CD4-positive, alpha-beta T cell treated with Interleukin-17A for 1 hour (primary cell): ENCODE measurements at places on chromosomes 6 and 20.
A peak's percentile ranks its signal among the peaks of the same experiment; 100 is the strongest.

- no peak for DNase-seq
These were observed 132.1 kb upstream of the ZNF184 start for GRCh38 chr6:27604986-27605385.

- DNase-seq, result no peak
These were observed 15.6 kb downstream of the SPATA2 start for GRCh38 chr20:49899541-49900383.

- DNase-seq, result no peak
These were observed 2.2 kb downstream of the PSORS1C1 start for GRCh38 chr6:31116661-31117385.

DNA sequence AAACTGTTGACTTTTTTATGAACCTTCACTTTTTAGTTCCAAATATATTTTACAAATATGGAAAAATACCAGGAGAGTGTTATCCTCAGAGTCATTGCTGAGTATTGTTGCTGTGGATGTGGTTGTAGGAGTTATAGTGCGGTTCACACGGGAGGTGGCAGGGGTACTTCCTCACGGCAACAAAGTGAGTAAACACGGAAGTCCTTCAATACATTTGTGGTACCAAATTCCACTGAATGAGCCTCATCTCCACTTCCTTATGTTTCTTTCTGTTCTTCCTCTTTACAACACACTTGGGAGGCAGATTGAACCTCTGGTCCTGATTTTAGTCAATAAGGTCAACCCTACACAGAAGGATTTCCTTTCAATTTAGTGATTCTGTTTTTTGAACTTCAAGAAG is 371.8 kb downstream of the BTBD3 start:
- DNase-seq, result no peak

GRCh38 chr20:56872620-56873458 is 243.7 kb downstream of the TFAP2C start:
- no peak for DNase-seq

GRCh38 chr6:146286961-146287360 is 256.7 kb upstream of the RAB32 start:
- DNase-seq, result no peak

DNA sequence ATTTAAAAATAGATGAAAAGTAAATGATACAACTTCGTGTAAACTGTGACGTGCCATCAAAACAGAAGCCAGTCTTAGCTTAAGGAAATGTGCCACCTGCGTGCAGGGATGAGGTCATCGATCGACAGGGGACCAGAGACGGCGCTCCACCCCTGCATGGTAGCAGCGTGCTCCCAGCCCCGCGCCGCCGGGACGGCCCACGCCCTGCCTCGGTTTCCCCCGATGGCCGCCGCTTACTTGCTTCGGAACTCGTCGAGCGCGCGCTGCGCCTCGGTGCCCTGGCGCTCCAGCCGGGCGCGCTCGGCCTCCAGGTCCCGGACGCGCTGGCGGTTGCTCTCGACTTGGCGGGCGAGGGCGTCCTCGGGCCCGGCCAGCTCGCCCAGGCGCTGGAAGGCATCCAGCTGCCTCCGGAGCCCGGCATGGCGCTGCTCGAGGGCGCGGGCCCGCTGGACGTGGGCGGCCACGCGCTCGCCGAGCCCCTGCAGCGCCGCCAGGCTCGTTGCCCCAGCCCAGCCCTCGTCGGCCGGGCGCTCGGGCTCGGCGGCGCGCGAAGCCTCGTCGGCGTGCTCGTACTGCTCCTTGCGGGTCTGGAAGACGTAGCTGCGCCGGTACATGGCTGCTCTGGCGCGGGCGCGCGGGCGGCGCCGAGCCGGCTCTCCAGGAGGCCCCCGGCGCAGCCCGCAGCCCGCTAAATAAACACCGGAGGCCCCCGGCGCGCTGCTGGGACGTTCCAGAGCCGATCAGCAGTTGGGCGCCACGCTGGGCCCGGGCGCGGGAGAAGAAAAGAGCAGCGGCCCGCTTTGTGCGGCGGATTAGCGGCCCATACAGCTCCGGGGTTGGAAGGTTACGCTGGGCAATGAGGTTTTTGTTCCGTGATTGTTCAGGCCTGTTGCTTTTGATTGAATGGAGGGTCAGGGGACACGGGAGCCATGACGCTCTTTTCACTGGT is at the start of gene BFSP1:
Gene BFSP1, minus strand, starts transcription at position 664 of the 949 bp plus-strand sequence. Its CDS starts 50 bp downstream, at position 614.
- peak; percentile 47 for DNase-seq

GRCh38 chr6:13217206-13217905 is 111.0 kb downstream of the TBC1D7 start:
- no peak for DNase-seq

GRCh38 chr6:36546920-36547645 is at the start of gene STK38:
Gene STK38 (minus strand): TSS chr6:36547479. CDS start chr6:36540202, 7,277 bp downstream.
- DNase-seq, result peak; percentile 94

DNA sequence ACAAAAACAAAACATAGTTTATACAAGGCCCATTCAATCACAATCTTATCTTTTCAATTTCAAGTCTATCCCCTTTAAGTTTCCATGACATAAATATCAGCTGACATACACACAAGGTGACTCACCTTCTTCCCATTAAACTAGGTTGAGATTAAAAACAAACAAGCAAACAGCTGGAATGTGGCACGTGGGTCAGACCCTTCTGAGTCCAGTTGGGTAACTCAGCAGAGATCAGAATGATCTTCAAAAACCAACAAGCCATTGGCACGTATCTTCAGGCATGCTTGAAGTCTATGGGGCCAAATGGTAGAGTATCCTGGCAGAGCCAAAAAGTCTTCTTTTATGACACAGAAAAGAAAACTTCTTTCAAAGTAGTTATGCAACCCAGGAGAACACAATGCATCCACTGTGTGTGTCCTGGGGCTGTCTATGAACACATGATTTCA is 603.5 kb upstream of the CITED2 start:
- DNase-seq, result no peak

DNA sequence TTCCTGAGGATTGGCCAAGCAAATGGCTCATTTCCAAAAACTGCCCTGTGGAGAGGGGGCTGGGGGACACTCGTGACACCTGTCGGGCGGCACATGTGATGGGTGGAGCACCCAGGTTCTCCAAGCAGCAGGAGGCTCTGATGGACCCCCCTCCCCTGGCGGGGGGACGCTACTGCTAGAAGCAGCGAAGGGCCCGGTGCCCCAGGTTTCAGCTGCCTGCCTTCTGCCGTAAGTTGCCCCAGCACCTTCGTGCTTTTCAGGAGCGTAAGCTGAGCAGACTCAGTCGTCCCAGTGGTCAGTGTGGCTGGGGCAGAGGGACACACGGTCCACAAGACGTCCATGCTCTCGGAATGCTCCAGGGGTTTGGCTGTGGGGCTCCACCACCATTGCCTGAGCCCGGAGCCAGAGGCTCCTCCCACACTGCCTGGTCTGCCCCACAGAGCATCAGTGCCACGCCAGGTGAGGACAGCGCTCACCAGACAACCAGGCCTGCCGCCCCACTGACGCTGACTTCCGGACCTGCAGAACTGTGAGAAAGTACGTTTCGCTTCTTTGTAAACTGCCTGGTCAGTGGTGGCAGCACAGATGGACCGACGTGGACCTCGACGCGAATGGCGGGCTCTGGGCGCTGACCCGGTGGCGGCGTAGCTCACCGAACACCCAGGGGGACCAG is 4.1 kb upstream of the ADRM1 start:
- no peak for DNase-seq

DNA sequence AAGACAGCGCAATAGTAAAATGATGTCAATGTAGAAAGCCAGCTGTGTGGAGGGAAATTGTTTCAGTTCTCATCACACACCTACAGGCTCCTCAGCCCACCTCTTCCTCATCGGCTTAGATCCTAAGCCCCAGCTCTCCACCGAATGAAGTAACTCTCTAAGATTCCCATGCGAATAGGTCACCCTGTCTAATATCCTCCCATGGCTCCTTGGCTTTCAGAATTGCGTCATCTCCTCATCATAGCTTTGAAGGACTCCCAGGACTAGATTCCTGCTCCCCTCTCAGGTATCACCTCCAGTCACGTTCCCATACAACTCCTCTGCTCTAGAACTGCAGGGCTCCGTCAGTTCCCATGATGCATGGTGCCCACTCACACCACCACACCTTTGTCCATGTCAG is 16.2 kb upstream of the SLC22A16 start:
- DNase-seq, result no peak

GRCh38 chr6:74891349-74891831 is 314.5 kb downstream of the COL12A1 start:
- DNase-seq, result no peak

- DNase-seq, result no peak
These were observed 13.9 kb downstream of the PI16 start for GRCh38 chr6:36968266-36968977.

GRCh38 chr6:29641430-29642148 is 8.6 kb upstream of the GABBR1 start:
- DNase-seq, result peak; percentile 42

GRCh38 chr6:31767096-31767645 is 4.7 kb downstream of the SAPCD1 start:
- DNase-seq, result no peak

DNA sequence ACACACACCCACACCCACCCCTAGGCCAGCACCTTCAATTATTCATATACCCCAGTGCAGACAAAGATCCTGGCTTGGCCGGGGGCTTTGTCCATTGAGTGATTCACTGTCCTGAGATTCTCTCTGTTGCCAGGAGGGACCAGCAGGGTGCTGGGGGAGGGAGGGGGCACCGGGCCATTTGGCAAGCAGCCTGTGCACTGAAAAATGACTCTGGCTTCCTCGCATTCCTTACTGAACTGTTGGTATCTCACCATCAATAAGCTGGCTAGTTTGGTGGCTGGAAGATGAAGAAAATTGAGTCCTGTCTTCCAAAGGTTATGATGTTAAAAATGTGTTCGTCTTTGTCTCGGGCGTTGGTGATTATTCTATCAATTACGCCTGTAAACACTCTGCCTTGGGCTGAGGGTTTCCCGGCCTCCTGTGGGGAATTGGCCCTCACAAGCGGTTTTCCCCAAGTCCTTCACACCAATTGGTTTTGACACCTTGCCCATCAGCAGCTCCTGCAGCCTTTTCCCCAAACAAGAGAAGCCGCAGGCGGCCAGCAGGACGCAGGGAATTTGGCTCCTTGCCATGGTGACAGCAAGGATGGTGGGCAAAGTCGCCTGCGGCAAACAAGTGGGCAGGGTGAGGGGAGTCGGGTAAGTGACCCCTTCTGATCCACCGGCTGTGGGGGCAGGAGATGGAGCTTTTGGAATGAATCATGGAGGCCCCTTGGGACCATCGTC is 4.9 kb downstream of the VSTM2L start:
- no peak for DNase-seq

GRCh38 chr6:53179961-53180651 is 31.5 kb upstream of the GCM1 start:
- peak; percentile 32 for DNase-seq

DNA sequence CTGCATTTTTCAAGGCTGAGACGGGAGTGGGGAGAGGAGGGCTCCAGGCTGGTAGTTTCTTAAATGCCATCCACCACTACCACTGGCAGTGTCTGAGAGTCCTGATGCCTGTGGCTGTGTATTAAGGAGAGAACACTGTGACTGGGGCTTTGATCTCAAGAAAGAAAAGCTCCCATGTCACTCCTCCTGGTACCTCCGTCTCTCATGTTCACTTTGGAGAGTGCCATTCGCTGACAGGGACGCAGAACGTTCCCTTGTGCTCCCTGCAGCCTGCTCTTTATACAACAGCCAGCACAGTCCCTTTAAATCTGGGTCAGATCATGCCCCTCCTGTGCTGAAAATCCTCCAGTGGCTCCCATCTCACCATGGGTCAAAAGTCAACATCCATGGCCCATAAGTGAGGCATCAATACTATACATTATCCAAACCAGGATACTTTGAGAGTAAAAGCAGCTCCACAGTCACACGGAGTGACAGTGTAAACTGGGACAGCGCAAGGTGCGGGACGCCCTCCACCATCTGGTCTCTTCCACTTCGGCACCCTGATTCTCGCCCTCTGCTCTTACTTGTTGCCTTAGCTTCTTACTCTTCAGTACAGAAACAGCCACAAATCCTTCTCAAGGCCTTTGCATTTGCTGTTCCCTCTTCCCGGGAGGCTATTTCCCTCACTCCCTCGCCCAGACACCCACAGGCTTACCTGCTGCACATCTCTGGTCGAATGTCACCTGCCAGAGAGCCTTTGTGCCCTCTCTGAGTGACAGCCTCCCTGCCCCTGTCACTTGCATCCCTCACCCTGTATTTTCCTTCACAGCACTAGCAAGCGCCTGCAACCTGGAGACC is 20.0 kb downstream of the PDYN start:
- no peak for DNase-seq

GRCh38 chr20:64140956-64141355 is 23.3 kb upstream of the MYT1 start:
- DNase-seq, result no peak

DNA sequence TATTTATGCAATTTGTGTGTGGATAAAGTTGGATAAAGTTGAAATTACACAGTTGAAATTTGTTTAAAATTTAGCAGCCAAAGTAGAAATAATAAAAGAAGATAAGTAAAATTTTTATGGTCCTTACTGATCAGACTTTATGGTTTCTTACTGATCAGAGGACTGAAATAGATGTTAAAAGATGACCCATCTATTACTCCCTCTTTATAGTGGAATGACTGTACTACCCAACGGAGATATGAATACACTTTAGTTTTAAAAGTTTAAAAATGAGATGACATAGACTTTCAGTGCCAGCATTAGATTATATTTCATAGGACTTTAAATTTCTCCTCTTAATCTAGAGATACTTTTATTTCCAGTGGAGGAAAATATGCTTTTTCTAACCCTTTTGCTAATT is 98.9 kb upstream of the ADGRF4 start:
- DNase-seq, result no peak

DNA sequence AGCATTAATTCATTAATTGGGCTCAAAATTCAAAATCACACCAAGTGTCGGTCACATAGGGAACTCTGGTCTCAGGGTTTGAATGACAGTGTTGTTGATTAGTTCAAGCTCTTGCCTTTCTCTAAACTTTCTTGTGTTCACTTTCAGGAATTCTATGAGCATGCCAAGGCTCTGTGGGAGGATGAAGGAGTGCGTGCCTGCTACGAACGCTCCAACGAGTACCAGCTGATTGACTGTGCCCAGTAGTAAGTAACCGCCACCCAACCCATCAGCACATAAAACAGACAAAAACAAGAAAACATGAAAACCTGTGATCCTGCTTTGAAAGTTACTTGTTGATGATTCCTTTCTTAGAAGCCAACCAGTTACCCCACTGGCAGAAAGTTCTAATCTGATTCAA is 52.7 kb downstream of the GNAS start:
- DNase-seq, result no peak
